ENCODE measurements at places on chromosomes 1 and 21.

GRCh38 chr1:11373895-11374747 is 101.1 kb downstream of the UBIAD1 start:
- DNase-seq, result no peak

- no peak for DNase-seq
Observed at GRCh38 chr1:23156940-23157339, 11.7 kb downstream of the LUZP1 start.

DNA sequence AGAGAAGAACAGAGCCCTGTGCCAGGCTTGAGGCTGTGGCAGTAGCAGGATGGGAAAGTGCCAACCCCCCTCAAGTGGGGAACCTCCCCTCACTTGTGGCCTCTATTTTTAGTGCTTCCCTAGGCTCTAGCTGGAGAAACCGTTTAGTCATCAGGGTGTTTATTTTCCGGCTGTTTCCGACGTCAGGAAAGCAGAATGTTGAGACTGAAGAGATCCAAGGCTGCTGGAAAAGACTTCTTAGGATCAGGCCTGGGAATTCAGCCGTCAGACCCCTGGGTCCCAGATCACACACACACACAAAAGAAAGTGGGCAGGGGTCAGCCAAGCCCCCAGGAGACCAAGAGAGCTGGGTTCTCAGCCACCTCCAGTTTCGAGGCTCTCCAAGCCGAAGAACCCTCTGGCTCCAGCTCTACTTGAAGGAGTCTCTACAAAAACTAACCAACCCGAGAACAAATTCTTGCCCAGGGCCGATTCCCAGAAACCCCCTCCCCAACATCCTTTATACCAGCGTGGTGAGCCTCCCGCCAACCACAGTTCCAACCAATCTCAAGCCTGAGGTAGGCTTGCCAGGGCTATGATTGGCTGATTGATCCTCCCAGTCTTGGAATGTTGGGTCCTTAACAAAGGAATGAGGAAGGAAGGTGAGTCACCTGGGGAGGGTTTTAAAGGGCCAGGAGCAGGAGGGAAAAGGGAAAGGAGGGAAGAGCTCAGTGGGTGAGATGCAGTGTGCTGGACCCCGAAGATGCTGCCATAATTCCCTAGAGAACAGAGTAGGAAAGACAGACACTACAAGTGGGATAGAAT is 2.5 kb upstream of the MEF2D start:
- peak; percentile 98 for DNase-seq

DNA sequence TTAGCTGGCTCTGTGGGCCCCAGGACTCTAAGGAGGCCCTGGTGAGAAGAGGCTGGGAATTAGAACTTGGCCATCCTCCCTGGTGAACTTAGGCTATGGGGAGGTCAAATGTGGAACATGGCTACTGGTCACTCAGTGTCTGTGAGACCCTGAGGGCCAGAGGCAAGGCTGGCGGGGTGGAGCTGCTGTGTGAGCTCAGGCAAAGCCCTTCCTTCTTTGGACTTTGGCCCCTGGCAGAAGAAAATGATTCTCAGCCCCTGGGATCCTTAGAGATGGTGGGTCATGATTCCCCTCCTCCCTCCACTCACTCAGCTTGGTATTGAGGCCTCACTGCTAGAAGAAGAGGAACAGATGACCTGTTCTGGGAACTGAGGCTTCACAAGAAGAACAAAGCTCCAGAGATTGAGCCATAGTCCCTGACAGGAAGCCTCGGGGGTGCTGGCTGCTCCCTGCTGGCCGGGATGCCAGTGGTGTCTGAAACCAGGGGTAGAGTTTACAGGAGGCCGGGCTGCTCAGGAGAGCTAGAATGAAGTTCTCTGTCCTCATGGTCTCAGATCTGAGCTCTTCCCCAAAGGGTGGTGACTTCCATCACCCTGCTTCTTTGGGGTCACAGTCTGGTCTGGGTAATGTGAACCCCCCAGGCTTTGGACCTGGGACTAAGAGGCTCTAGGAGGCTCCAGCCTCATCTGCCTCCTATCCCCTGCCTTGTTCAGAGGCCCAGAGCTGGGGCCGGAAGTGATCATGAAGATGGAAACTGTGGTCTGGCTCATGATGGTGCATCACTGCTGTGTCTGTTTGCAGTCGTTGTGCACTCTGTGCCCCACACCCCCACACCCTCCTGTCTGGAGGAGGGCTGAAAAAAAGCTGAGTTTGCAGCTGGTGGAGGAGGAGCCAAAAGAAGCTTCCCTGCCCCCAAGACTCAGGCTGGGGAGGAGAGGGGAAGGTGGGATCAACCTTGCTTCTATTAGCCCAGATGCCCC is 905 bp downstream of the BTBD19 start:
- no peak for DNase-seq

GRCh38 chr1:97621955-97622354 is 298.9 kb downstream of the DPYD start:
- peak; percentile 81 for DNase-seq
